ENCODE measurements at places on chromosomes 13 and 19.

DNA sequence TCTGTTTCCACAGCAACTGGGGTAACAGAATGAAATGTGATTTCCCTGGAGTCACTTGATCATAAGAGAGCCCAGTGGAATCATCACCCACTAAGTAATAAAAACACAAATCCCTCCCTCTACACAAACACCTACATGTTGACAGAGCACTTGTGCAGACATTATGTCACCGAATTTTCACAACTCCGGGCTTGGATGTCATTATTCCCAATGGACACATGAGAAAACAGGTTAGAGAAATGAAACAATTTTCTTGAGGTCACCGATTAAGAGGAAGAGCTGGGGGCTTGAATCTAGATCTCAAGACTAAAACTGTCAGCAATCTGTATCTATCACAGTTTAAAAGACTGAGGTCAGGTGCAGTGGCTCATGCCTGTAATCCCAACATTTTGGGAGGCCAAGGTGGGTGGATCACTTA, 3.1 kb downstream of the XRCC1 start:
- no peak for DNase-seq

DNA sequence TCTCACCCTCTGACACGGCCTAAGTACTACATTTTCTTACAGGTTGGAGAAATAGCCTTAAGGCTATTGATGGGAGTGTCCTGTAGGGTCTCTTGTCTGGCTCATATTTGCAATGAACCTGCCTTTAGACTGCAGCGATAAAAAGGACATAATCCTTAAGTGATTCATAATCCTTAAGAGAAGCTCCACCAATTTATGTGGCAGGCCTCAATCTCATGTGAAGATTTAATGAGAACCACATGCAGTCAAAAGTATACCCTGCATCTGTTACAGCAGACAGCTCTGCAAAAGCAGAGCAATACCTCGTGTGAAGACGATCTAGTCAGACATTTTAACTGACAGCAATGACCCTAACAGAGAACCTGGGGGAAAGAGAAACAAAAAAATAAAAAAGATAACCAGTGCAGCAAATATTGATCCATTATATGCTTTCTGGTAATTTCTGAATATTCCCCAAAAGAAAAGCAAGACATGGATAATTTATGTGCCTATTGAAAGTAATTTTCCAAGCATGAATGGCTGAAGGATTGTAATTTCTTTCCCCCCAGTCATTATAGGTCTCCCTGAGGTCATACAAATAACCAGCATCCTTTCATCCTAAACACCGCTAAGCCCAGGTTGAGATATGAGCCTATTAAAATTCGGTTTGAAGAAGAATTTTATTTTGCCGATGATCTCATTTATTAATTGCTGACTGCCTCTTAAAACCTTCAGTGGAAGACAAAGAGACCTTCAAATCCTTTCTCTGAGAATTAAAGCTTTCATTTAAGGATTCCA, 321.8 kb upstream of the NBEA start:
- DNase-seq, result no peak

GRCh38 chr19:46753420-46754155, 7.3 kb upstream of the STRN4 start:
- no peak for DNase-seq

GRCh38 chr13:21670006-21670882, 629 bp upstream of the FGF9 start:
- DNase-seq, result no peak

DNA sequence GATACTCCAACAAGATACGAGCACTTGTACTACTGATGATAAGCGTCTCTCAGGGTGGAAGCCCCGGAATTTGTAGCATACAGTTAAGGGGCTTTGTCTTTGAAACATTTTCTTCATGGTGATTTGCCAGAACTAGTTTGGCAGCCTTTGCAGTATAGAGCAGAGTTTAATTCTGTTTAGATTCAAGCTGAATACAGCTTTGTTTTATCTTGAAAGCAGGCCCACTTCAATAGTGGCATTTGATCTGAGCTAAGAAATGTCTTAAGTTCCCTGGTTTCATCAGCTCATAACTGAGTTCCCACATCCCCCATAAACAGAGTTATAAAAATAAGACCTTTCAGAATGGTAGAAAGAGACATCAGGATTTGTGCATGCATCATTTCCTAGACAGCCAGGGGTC, 125.9 kb downstream of the MIPEP start:
- no peak for DNase-seq

DNA sequence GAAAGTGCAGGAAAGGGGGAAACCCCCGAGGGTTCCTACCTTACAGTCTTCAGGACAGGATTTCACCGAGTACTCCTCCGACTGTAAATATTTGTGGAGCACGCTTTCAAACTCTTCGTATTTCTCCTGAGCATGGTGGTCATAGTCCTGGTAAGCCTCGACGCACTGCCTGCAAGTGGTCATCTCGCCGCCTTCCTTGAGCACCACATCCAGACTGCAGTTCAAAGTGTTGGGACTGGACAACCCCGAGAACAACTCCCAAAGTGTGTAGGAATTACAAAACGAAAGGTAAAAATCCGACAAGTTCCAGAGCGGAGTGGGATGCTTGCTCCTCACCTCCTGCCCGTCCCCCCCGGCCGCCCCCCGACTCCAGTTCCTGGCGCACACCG, 349.7 kb downstream of the LIG4 start:
- DNase-seq, result no peak

DNA sequence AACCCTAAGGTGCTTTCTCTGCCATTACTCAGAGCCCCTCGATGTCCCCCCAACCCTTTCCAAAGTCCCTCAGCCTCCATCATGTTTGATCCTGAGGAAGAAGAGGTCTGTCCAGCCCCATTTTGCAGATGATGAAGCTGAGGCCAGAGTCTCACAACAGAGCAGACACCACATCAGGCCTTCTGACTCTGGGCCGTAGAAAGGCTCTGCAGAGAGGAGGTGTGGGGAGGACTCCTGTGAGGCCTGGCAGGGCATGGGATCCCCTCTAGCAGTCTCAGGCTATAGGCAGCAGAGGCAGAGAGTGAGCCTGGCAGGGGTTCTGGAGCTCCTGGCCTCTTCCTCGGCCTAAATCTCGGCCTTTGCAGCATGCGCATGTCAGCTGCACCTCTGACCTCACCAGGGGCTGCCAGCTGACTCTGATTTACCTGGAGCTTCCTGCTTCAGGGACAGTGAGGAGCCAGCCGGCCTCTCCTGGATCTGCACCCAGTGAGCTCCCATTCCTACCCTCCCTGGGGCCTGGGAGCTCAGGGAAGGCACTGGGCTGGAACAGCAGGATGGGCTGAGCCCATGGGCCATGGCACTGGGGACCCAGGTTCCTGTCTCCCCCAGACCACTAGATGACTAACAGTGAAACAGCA, 41.7 kb upstream of the VSTM2B start:
- DNase-seq, result no peak

- DNase-seq, result no peak
These were observed 1422.4 kb upstream of the MIR17HG start for GRCh38 chr13:89925107-89925506.

DNA sequence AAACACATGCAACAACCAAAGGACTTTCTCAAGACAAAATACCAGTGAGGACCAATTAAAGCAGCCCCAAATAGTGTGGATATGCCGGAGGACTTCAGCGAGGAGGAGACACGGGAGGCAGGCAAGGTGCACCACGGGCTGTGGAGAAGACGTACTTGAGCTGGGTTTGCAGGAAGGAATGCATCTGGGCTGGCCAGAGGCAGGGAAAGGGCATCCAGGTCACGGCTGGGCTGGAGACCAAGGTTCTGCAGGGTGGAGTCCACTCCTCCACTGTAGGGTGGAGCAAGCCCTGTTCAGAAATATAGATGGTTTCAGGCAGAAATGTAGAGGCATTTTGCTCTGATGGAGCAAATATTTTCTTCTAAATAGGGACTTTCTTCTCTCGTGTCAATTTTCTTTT, 36.6 kb upstream of the MEDAG start:
- no peak for DNase-seq

DNA sequence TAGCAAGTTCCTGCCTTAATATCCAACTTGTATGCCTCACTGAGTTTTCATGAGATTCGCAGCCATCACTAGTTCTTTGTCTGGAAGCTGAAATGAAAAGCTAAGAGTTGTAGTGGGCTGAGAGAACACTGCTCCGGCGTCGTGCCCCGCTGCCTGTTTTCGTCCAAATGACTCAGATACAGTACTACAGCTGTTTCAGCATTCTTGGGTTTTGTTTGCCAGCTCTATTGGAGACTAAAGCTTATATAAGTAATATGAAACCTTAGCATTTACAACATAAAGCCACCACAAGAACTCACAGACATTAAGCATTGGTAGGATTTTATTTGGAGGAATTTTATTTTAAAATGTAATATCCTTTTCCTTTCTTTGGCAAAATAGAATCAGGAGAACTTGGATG, 299.7 kb downstream of the DLEU7 start:
- peak; percentile 15 for DNase-seq

DNA sequence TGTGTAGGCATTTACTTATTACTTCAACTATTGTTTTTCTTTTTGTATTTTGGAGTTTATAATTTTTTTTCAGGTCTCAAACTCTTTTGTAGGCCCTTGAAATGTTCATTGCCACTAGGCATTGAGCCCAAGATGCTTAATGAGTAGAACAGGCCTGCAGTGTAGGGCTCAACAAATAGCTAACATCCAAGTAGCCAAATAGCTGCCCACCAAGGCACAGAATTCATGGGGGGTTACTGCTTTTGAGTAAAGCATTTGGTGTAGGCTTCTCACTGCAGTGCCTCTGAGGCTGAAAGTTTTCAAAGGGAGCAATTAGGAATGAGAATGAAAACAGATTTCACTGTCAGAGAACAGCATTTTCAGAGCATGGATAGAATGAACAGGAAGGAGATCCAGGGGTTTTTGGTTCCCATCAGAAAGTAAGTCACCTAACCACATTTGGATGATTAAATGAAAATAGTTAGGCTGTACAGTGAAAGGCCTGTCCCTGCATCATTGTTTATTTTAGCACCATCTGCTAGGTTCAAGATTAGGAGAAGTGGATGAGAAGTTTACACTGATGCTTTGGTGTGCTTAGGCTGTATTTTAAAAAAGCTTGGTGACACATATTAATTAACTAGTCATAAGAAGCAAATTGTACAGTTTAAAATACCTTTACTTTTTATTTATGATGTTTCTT, 61.0 kb downstream of the EDNRB start:
- no peak for DNase-seq

- no peak for DNase-seq
These were observed 39.4 kb downstream of the ADPRHL1 start for GRCh38 chr13:113413898-113414282.

DNA sequence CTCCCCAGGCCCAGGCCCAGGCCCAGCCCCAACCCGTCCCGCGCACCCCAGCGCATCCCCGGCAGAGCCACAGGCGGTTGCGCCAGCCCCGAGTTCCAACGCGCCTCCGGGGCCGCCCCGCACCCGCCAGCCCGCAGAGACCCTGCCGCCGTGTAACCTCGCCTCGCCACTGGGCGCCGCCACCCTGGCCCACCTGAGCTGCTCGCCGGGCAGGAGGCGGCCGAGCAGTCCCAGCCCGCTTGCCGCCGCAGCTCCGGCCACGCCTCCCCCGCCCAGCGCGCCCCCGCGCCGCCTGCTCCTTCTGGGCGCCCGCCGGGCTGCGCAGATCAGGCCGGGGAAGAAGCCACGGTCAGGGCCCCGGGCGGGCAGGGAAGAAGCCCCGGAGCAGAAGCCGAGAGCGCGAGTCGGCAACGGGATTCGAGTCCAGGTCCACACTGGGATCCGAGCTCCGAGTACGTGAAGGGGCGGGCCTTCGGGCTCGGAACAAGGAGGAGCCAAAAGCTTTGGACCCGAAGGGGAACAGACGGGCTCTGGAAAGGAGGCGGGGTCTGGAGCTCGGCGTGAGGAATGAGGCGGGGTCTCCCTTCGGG, at the start of gene MBOAT7:
MBOAT7 (minus strand) TSS at position 436 of the 590 bp plus-strand sequence. CDS start 1,072 bp downstream, outside the sequence.
- no peak for DNase-seq

GRCh38 chr19:57190301-57190700, 999 bp upstream of the ZNF264 start:
- no peak for DNase-seq

DNA sequence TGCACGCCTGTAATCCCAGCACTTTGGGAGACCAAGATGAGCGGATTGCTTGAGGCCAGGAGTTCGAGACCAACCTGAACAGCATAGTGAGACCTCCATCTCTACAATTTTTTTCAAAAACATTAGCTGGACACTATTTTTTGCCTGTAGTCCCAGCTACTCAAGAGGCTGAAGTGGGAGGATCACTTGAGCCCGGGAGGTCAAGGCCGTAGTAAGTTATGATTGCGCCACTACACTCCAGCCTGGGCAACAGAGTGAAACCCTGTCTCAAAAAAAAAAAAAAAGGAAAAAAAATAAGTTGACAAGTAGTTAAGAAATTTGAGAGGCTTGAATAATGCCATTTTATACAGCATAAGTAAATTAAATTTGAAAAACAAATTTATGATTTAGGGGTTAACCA, 330.6 kb downstream of the MYO16 start:
- no peak for DNase-seq

GRCh38 chr13:23806874-23807526, 82.2 kb downstream of the MIPEP start:
- no peak for DNase-seq

DNA sequence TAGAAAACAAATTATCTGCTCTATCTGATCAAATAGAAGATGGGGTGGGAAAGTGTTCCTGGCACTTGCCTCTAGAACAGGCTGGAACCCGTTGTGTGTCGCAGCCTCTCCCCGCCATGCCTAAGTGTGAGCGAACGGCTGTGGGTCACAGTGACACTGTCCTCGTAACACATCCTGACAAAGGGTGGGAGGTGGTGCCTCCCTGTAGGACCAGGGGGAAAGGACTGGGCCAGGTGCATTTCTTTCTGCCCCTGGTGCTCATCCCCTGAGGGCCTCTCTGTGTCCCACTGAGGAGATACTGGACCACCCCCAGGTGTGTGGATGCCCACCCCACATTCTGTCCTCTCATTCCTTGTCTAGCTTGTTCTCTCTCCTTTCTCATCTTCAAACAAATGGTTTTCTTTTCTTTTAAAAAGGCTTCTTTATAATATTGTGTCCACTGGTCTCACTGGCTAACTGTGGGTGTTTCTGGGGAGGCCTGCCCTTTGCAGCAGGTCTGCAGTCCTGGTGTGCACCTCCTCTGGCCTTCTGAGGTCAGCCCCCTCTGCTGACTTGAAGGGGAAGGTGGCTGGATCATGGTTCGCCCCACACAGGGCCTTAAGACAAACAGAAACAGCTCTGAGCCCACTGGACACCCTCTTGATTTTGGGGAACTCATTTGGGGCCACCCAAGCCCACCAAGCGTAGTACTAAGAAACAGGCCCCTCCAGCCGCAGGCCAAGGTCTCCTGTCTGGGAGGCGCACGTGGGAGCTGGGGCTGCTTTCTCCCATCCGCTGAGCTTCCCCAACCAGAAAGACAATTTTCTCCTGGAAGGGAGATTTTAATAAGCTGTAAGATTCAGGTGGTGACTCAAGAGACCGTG, 152.5 kb upstream of the SOX1 start:
- DNase-seq, result no peak

DNA sequence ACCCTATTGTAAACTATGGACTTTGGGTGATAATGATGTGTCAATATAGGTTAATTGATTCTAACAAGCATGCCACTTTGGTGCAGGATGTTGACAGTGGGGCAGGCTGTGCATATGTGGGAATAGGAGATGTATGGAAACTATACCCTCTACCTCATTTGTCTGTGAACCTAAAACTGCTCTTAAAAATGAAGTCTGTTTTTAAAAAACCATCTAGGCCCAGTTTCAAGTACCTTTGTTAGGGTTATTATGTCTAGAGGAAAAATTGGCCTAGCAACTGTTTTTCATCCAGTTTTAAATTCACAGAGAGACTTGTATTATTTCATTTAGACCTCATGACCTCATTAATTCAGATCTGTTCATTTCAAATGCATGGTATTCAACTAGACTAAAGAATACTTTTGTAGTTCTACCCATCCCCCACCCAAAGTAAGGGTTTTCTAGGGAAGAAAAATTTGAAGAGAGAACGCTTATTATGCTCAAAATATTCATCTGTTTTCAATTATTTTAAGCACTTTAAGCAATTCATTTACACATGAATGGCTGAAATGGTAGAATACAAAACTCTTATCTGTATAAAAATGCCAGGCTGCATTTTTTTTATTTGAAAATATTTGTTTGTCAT, 1781.9 kb upstream of the MIR17HG start:
- no peak for DNase-seq

All from NCI-H187 treated with DMSO at 0.1 percent for 48 hours (cell line).